ENCODE measurements at places on chromosomes 4 and X.
A peak's percentile ranks its signal among the peaks of the same experiment; 100 is the strongest.

- DNase-seq, result no peak
Measured at GRCh38 chrX:110171442-110171841, 146.4 kb downstream of the AMMECR1 start.

GRCh38 chrX:55867181-55867651, 149.7 kb downstream of the RRAGB start:
- no peak for DNase-seq

DNA sequence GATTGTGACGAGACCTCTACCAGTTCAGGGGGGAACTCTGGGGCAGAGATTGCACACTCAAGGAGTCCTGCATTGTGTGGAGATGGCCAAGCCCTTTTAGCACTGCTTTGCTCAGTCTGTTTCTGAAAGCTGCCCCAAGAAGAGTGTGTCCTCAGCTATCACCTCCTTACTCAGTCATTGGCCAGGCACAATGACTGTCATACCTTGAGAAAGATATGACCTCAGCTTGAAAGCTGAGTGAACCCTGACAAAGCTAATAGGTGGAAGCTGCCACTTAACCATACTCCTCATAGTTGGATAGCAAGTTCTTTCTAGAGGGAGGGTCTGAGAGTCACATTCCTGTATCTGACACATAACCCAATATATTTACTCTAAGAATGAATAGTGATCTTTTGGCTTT, 37.8 kb upstream of the DIPK2B start:
- no peak for DNase-seq

GRCh38 chr4:38820329-38821061, 15.9 kb upstream of the TLR1 start:
- no peak for DNase-seq

- no peak for DNase-seq
Measured at GRCh38 chr4:162706632-162707031, 460.1 kb downstream of the NAF1 start.

DNA sequence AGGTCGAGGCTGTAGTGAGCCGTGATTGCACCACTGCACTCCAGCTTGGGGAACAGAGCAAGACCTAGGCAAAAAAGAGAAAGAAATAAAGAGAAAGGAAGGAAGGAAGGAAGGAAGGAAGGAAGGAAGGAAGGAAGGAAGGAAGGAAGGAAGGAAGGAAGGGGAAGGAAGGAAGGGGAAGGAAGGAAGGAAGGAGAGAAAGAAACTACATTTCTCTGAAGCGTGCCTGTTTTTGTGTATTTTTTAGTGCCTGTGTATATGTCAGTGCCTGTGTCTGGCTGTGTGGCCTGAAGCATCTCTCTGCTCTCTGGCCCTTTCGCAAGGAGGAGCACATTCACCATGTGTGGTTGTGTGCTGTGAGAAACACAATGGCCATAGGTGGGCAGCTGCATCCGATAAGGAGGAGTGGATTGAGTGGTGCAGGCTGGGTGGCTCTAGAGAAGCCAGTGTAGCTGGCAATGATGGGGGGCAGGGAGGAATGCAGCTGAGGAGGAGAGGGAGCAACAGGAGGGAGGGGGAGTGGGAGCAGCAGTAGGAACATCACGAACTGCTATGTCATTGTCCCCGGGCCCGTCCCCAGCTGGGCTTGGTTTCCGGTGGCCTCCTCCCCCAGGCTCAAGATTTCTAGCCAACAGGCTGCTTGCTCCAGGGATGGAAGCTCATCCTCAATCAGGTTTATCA, 11.4 kb downstream of the SYN1 start:
- no peak for DNase-seq

GRCh38 chr4:184889666-184890335, 64.0 kb upstream of the ACSL1 start:
- DNase-seq, result no peak

- DNase-seq, result peak; percentile 31
Measured at GRCh38 chrX:6465756-6466155, 69.2 kb downstream of the VCX3A start.

DNA sequence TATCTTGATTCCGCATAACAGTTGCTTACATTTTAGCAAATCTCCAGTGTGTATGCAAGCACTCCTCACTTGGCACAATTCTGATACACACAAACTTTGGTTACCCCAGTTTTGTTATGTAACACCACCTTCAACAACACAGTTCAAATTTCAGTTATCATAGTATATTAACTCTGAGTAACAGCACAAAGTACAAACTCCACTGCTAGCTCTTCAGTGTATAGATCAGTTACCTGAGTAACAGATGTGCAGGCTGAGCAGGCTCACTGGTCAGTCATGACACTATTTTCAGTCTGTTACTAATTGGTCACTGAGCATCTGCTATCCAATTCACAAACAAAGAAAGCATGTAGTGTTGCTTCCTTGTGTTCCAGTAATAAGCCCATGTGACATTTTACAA, 55.4 kb downstream of the PKD2 start:
- DNase-seq, result no peak

DNA sequence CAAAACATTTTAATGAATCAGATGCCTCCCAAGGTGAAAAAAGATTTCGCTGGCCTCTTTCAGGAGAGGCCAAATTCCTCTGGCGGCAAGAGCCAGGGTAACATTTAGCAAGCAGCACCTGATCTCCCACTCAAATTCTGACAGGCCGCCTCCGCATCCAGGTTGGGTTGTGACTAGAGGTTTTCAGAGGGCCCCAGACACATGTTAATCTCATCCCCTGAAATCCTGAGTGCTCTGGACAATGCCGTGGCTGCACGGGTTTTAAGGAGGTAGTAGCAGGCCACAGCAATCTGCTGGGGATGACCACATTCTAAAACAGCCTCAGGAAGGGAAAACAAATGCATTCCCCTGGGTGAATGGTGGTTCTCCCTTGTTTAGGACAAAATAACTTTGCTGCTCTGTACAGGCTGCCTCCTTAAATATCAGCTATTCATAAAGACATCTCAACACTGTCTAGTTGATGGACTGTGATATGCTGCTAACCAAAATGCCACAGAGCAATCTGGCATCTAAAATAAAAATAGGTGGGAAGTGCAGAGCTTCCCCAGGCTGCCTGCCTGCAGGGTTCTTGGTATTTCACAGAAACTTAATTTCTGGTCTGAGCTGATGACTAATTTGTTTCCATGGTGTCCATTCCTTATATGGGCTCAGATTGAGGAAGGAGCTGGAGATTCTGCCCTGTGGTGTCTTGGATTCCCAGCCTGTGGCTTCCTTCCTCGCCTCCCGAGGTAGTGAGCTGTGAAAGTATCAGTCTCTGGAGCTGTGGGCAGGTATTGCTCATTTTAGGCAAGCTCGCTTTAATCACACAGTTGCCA, 202.0 kb downstream of the DCLK2 start:
- DNase-seq, result peak; percentile 11

DNA sequence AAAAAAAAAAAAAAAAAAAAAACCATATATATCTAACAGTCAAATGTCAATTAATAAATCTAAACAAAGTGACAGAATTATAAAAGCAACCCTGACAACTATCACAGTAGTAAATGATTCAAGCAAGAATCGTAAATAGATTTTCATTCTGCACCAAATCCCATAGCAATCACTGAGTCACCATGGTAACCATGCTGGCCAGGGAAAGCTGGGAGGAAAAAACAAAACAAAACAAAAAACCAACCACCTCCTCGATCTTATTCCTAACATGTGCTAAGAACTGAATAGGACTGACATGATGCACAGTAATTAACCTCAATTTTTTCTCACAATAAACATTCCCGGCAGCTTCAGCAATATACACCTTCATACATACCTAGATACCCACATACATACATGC, 30.6 kb upstream of the RAB40A start:
- no peak for DNase-seq

- no peak for DNase-seq
Measured at GRCh38 chr4:87451537-87451936, 29.2 kb downstream of the NUDT9 start.

GRCh38 chr4:110795971-110796370, 173.1 kb upstream of the PITX2 start:
- no peak for DNase-seq

- no peak for DNase-seq
Measured at GRCh38 chr4:30792601-30793000, 72.4 kb downstream of the PCDH7 start.

GRCh38 chr4:166323250-166323649, 450.2 kb downstream of the TLL1 start:
- no peak for DNase-seq

DNA sequence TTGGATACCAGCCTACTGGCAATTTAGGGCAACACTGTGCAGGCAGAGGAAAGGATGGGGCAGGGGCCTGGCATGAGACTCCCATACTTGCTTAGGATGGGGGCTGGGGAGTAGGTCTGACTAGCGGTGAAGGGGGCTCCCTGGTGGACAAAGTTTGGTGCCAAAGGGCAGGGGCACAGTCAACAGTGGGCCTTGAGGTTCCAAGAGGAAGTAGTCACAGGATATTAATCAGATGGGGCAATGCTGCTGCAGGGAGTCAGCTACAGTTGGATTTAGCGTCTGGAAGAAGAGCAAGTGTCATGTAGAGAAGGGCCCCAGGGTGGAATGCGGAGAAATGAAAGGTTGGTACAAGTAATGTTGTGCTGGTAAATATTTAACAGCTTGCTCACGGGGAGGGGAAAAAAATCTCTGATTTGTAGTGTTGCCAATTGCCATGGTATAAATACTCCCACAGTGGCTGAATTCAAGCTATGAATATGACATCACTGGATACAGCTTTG, 139.4 kb downstream of the PJA1 start:
- DNase-seq, result no peak

DNA sequence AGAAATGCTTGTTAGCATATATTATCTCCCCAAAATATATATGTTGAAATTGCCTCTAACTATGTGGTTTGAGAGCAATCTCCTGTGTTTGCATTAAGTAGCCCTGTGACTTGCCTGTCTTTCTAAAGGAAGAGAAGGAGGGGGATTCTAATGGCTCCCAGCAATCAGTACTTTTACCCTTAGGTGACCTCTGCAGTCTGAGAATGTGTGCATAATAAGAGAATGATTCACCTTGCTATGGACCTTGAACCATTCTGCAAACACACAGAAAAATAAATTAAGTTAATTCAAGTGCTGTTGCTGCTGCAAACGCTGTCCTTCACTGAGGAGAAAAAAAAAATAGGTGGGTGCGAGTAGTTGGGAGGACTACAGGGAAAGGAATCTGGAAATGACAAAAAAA, 322.2 kb downstream of the IQCM start:
- DNase-seq, result peak; percentile 3

DNA sequence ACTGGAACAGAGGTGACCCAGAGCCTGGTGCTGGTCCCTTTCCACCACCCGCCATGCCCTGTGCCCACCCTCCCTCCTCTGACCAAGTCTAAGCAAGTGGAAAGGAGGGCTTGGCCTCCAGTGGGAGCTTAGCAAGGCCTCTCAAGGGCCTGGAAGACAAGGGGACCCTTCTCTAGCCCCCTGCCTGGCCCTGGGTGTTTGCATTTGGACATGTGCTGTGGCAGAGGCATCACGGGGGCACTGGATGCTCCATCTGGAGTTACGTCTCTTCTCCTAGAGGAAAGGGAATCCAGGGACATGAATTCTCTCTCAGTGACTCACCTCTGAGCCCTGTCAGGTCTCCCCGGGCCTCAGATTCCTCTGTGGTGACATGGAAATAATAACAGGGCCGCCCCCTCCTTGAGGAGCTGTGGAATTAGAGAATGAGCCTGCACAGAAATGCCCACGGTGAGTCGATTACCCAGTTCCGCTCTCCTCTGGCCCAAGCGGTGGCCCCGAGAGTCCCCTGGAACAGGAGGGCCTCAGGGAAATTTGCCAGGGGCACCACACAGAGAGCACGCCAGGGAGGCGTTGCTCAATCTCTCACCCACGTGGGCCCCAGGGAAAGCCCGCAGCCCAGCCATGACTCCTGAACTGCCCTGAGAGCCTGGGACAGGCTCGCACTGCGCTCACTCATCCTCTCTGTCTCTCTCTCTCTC, 189.6 kb downstream of the BCOR start:
- DNase-seq, result no peak

DNA sequence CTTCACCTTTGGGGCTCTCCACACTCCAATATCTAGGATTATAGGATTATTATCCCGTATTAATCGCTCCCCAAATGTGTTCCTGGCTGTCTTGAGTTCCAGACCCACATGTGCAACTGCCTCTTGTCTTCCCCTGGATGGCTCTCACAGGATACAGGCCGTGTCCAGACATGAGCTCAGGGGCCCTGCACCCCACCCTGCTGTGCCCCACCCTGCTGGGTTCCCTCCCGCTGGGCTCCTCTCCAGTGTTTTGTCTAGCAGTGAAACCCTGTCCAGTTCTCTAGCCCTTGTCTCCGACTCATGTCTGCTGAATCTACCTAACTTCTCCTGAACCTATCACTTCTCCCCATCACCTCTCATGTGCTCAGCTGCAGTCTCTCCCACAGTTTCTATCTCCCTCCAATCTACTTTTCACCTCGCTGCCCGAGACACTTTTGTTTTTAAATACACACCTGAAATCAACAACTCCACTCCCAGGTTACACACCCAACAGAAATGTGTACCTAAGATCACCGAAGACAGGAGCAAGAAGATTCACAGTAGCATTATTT, 2.0 kb downstream of the RNF212 start:
- DNase-seq, result no peak

- no peak for DNase-seq
Measured at GRCh38 chrX:107738768-107739167, 36.8 kb downstream of the TSC22D3 start.

DNA sequence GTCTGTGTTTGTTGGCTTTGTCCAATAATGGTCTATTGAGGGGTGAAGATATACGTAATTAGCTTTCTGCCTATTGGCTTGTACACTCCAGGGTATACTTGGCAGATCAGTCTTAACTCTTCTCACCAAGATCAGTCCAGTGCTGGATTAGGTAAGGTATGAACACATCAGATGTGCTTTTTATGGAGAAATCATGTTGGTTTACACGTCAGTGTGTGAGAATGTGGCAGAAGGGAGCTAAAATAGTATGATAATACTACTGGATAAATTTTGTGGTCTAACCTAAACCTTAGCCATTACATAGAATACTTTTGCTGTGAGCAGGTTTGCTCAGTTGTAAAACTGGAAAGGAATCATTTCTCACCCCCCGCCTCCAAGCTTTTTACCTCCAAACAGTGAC, 4.2 kb downstream of the PDHA1 start:
- DNase-seq, result no peak

- no peak for DNase-seq
Measured at GRCh38 chr4:138927072-138927471, 88.5 kb upstream of the NOCT start.

DNA sequence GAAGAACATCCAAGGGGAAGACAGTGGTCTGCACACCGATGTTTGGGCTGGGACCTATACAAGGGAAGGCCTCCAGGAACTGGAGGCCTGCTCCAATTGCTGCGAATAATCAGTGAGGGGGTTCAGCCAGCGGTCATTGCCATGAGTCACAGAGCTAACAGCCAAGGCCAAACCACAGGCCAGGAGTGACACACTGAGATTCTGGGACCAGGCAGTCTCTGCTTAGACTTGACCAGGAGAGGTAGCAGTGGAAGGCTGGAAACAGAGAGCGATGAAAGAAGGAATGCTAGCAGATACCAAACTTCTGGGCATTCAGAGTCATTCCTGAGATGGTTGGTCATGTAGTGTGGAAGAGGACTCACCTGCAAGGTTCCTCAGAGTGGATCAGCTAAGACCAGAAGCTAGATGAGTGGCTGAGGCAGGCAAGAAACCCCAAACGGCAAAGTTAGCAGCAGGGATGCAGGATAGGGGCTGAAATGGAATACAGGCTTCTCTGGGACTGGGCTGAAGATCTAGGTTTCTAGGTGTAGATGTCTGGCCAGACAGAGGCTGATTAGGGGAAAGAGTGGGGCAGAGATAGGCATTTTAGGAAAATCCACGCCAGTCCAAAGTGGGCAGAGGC, 54.7 kb downstream of the CNGA2 start:
- DNase-seq, result no peak

GRCh38 chr4:1994938-1995337, 13.8 kb downstream of the NELFA start:
- DNase-seq, result no peak

Measured in NCI-H69 (cell line).